ENCODE measurements at places on chromosomes 5 and 9.

DNA sequence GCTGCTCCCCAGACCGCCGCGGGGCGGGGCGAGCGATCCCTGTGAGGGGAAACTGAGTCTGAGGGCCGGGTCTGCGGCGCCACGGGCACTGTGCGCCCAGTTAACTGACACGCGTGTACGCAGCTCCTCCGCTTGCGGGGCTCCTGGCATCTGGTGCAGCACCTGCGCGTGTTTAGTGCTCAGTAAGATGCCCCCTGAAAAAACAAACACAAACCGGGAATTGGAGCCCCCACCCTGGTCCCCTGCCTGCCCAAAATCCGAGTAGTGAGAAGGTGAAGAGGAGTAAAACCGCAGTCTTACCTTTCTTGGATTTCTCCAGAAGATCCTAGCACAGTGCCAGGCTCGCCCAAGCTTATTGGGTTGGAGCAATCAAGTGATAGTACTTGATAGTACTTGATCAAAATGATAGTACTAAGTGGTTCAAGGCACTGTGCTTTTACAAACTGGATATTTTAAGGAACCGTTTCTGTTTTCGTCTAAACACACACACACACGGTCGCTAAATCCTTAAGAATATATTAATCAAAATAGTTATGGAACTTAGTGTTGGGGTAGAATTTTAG is 2.7 kb upstream of the TRAF1 start:
- no peak for DNase-seq

GRCh38 chr9:71210326-71210725 is 88.9 kb upstream of the TRPM3 start:
- no peak for DNase-seq

DNA sequence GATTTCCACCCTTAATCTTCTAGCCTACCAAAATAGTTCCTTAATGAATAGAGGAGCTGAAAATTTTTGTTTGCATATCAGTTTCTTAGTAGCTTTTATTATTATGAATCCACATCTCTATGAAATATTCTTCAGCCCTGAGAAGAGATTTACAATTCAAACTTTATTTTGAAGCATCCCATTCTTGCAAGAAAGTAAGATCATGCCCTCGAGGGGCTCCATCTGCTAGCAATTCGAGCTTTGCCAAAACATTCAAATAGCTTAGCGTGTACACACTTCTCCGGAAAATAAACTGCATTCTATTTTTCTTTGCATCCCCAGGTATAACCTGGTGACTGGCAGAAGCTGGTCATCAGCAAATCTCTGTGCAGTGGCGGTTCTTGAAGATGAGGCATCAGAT is 370.7 kb downstream of the MTRR start:
- DNase-seq: no peak

- no peak for DNase-seq
Observed at GRCh38 chr5:172719211-172719610, 51.8 kb downstream of the DUSP1 start.

DNA sequence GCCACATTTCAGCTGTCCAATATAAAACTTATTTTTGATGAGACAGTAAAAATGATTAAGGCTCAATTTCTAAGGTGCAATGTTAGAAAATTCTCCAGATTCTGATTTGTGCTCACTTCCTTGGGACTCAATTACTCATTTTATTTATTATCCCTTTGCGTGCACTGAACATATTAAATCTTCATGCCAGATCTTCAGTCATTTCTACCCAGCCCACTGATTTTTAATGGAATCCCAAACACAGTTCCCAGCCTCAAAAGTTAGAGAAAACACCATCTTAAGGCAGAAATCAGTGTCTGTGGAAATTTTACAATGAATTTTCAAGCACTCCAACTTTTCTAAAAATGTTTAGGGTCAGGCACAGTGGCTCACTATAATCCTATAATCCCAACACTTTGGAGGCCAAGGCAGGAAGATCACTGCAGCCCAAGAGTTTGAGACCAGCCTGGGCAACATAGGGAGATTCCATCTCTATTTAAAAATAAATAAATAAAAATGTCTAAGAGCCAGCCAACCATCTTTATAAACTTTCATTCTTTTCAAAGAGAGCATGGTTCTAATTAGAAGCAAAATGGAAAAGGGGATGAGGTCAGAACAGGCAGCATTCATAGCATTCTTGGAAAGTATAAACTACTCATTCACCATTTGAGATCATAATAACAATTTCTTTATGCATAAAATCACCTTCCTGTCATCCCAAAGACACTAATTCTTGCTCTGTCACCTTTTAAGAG is 53.7 kb downstream of the TLE1 start:
- DNase-seq: no peak

- no peak for DNase-seq
Observed at GRCh38 chr5:167867281-167867680, 424.2 kb upstream of the WWC1 start.

- no peak for DNase-seq
Observed at GRCh38 chr9:79470954-79471353, 100.8 kb upstream of the TLE4 start.

GRCh38 chr5:76325876-76326491 is 77.1 kb upstream of the IQGAP2 start:
- no peak for DNase-seq

DNA sequence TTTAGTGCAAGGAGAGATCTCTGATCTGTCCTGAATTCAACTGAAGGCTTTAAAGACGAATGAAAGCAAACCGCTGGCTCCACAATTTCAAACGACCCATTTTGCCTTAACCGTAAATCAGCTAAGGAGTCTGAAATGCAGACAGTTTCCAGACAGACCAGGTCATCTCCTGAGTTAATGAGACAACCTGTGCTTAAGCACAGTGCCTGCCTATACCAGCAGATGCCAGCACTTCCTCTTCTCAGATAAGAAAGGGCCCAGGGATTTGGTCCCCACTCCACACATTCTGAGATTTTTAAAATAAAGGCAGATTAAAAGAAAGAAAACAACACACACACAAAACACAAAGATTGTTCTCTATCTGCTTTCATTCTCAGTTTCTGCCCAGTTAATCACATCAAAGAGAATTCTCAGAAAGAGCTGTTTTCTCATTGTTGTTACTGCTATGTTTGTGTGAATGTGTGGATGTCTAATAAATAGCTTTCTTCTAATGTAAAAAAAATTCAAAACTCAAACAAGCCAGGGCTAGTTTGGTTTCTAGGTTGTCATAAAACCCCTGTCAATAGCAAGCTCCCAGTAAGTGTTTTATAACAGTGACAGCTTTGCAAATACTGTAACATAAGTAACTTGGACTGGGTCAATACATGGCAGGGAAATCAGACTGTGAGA is 157.7 kb upstream of the SLC24A2 start:
- DNase-seq: no peak

GRCh38 chr9:248278-248961 is 33.8 kb downstream of the DOCK8 start:
- DNase-seq: no peak

DNA sequence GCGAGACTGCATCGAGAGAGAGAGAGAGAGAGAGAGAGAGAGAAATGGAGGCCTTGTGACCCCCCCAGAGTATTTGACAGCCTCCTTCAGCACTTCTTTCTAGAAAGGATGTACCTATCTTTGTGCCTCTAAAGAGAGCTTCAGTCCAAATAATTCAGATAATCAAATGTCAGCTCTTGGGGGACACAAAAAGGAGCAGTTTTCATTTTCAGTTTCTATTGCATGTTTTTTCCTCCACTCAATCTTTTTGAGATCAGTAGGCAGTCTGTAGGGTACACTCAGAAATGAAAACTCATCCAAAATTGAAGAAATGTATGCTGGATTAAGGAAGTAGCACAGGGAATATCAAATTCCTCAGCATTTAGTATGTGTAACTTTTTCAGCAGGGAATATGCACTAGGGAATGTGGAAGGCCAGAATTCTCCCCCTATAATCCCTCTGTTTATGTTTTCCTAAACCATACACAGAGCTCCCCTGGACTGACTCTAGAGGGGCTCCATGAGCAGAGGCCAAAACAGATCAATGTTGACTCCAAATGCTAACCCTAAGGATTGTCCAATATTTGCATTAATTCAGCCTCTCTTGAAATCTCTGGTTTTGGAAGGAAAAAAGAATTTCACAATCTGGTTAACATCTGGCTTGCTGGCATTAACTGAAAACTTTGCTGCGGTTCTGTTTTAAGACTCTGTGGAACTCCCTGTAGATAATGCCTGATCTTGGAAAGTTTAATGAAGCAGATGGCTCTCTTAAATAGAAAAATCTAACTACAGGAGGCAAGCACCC is 250.1 kb downstream of the CEMIP2 start:
- DNase-seq: no peak

DNA sequence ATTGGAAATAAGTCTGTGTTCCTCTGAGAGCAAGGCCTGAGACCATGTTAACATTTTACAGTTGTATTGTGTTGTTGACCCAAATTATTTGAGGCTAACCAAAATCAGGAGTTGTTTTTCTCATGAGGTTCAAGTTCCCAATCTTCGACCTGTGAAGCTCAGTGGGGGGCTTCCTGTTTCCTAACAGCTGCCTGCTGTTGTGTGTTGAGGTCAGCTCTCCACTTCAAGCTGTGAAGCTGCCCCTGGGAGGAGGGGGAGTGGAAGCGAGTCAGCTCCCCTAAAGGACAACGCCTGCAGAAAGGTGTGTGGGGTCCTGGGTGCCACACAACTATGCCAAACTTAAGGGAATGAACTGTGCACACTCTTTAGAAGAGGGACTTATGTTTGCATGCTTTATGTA is 295.5 kb downstream of the IRX1 start:
- no peak for DNase-seq

DNA sequence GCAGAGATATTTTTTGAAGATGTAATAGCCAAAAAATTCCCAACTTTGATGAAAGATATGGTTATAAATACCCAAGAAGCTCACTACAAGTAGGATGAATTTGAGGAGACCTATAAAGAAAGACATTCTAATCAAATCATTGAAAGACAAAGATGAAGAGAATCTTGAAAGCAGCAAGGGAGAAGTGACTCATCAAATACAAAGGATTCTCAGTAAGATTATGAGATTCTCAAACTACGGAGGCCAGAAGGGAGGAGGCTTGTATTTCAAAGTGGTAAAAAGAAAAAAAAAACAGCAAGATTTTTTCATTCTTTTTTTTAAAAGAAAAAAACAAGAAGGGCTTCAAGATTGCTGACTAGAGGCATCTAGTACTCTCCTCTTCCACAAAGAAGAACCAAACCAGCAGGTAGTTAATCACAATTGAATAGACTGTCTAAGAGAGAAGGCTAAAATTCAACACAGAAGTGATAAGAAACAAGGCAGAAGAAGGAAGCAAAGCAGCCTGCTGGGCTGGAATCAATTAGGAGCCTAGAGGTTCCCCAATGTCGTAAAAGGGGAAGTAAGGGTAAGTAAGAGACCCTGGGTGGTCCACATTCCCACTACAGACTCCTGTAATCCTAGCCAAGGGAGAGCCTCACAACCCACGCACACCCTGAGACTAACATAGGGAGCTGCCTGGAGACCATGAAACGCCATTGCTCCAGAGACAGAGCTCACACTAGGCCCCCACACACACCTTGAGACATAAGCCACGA is 59.1 kb upstream of the NIPAL4 start:
- DNase-seq: no peak

GRCh38 chr9:4126184-4126865 is 173.5 kb downstream of the GLIS3 start:
- no peak for DNase-seq

DNA sequence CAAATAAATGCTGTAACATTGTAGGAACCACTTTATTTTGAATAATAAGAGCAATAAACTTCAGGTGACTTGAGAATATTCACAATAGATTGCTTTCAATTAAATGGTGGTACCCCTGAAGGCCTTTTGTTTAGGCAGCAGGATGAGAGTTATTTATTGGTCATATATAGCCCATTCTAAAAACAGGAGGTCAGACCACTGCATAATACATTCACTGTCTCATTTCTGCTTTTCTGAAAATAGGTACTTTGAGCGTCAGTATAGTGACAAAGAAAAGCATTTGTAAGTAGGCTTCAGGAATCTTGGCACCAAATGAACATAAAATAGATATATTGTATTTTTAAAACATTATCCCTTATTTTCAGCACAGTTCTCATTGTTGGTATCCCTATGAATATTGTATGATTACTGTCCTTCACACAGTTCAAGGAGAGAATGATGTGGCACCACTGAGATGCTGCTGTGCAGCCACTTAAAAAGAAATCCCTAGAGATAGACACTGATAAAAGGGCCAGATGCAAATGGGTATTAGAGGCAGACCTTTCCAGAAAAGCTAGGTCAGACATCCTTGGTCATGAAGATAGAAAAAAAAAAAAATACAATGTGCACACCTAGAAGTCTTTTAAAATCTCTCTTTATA is 381.8 kb upstream of the ST8SIA4 start:
- DNase-seq: no peak

DNA sequence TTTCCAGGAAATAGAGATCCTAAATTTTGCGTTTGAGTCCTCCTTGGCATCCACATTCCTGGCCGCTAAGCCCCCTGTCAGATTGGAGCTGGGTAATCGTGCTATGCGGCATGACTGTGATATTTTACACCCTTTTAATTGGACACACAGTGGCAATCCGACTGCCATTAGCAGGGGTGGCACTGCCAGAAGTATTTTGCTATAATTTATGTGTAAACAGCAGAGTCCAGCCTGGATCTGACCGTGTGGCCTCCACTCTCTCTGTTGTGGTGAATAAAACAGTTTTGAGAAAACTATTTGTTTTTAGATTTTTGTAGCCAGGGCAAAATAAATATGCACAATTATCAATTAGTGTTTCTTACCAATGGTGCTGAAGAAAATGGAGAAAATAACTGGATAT is 281.0 kb upstream of the IRX2 start:
- no peak for DNase-seq

DNA sequence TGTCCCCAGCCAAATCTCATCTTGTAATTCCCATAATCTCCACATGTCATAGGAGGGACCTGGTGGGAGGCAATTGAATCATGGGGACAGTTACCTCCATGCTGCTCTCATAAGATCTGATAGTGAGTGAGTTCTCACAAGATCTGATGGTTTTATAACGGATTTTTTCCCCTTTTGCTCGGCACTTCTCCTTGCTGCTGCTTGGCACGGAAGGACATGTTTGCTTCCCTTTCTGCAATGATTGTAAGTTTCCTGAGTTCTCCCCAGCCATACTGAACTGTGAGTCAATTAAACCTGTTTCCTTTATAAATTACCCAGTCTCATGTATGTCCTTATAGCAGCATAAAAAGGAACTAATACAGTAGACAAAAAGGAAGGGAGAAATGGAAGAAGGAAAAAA is 76.7 kb upstream of the CCNG1 start:
- no peak for DNase-seq

DNA sequence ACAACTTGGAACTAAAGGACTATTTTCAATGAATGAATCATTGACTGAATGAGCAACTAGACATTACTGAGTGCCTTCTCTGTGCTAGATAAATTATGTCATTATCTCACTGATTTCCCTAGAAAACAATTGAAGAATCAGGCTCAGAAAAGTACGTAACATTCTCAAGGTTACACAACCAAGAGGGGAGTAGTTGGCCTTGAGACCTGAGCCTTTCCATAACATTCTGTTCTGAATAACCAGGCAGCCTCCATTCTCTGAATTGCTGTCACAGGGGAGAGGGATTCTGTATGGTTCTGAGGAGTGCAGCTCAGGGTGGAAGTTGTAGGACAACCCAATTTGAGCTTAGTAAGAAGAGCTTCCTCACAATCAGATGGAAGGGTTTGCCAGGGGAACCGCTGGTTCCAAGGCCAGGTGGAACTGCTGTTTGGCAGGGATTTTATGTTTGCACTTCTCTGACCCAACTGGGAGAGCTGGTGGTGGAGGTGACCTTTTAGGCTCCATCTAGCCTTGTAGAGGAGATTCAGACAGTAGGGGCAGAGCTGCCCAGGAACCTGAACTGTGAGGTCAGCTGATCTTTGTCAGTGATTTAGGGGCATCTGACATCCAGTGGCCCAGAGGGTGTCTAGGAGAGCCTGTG is 16.3 kb downstream of the POLR1E start:
- DNase-seq: no peak

Measured in activated T-helper 9 cell treated with anti-CD3 and anti-CD28 coated beads, Interleukin-2, amount 50 U/mL, for 16 hours (primary cell).